ENCODE measurements at places on chromosomes 11 and 22. TPM values are rescaled to one million over a fixed set of nuclear protein-coding genes. Genes with fewer than 3 reads are reported as not detected.

Gene SCN2B
- not detected for total RNA-seq

Gene OR56A4
- not detected for total RNA-seq

DNA sequence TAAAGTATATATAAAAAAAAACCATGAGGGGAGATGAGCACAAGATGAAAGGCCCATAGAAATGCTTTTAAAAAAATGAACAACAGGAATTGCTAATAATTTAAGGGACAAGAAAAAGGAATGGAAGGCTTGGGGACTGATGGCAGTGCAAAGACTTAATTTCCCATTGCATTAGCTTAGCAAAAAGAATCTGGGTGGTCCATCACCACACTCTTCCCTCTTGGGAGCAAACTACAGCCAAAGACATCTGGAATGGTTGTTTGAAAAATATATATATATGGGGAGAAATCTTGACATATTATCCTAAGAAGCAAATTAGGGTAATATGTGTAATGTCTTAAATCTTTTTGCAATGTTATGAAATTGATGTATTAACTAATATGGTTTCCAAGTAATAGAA, 727.1 kb downstream of the METTL15 start:
- no peak for DNase-seq

Gene ADAMTS8
- not detected for total RNA-seq

GRCh38 chr11:72257570-72257969, 13.6 kb upstream of the PHOX2A start:
- DNase-seq = no peak

- peak; percentile 84 for DNase-seq
These were observed 66.8 kb downstream of the LARGE1 start for GRCh38 chr22:33853200-33854097.

Gene CNIH2
- total RNA-seq = not detected

- no peak for DNase-seq
These were observed 32.7 kb downstream of the CD6 start for GRCh38 chr11:61004180-61004611.

DNA sequence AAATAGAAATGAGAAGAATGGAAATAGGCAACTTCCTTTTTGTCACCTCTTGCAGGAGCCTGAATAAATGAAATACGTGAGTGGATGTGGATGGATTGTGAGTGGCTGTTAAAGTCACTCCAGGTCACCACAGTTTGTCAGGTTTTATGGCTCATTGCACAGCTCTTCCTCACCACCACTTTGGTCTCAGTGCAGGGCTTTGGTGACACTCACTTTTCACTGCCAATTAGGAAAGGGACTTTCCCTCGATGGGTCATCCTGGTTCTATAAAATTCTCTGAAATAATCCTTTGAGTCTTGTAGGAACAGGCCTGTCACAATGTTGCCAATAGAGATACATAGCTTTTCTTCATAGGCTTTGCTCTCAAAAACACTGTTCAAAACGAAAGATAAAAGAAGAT, 172.4 kb upstream of the C11orf87 start:
- DNase-seq = no peak

DNA sequence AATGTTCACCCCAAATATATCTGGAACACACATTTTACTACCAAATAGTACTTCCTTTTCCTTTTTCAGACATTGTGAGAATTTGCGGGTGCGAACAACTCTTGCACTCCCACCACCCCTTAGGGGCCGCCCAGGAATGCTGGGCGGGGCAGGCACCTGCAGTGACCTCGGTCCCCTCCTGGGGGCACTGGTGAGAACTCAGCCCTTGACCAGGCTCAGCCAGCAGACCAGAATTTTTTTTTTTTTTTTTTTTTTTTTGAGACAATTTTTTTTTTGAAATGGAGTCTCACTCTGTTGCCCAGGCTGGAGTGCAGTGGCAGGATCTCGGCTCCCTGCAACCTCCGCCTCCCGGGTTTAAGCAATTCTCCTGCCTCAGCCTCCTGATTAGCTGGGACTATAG, 75.8 kb downstream of the ARHGAP8 start:
- peak; percentile 19 for DNase-seq

Gene MUC5B
- not detected for total RNA-seq

- no peak for DNase-seq
These were observed 20.3 kb upstream of the POU2AF1 start for GRCh38 chr11:111399187-111400031.

DNA sequence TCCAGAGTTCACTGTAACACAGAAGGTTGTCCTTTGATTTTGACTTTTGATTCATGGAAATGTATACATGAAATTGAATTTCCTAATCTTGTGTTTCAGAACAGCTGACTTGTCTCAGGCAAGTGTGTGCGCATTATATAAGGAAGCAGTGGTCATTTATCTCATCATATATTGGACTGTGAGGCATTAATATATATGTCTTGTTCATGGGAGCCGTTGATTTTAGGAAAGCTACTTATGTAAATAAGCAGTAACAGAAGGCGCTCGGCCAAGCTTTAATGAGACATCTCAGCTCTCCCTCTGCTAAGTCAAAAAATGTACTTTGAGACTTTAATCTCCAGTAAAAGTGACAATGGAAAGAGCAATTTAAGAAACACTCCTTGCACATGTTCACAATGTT, 100.5 kb downstream of the PDHX start:
- DNase-seq = no peak

Gene OR6A2
- total RNA-seq = under 0.01 TPM

- no peak for DNase-seq
These were observed 40.2 kb upstream of the B3GAT1 start for GRCh38 chr11:134452026-134452837.

DNA sequence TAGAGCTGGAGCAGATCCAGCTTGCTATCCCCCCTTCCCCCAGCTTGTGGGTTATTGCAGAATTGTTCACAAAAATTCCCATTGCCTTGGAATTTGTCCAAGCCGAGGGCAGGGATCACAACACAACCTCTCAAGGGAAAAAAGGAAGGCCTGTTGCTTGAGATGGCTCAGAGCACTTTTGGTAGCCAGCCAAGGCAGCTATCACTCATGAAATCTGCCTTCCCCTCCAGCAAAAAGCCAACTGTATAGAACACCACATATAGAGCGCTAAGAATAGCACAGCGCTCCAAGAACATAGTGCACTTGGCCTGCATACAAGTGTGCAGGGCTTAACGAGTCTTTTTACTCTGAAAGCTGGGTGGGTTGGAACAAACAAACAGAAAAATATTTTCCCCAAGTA, 46.2 kb downstream of the FAM83F start:
- DNase-seq = no peak

- no peak for DNase-seq
These were observed 934.9 kb downstream of the BRD1 start for GRCh38 chr22:48892578-48893287.

DNA sequence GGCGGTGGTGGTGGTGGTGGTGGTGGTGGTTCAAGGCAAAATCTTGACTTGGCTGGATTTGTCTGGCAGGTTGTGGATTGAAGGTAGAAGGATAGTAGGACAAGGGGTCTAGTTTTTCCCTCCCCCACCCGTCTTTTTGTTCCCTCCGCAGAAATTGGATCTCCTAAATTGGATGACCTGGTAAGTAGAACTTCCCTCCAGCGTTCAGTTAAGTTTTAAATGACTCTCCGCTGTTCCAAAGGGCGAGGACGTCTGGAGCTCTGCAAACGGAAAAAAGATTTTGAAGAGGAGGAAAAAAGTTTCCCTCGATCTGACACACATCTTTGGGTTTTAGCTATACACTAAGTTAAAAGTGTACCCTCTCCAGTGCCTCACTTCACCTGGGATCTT, 422 bp upstream of the LGR4 start:
- no peak for DNase-seq

Gene ARHGEF17
- total RNA-seq = 28.0 TPM

Gene ACRV1
- total RNA-seq = under 0.01 TPM

GRCh38 chr11:130462101-130462885, 13.8 kb downstream of the ADAMTS15 start:
- no peak for DNase-seq

GRCh38 chr22:42353883-42354727, 78.1 kb downstream of the NFAM1 start:
- no peak for DNase-seq

All from lung microvascular endothelial cell (primary cell).